ENCODE measurements at places on chromosomes 11 and 22.

- H3K27ac ChIP-seq: no peak overlapping the region
- H3K36me3 ChIP-seq: no peaks in the 10 kb centered on the region
- peaks cover 6% of the 10 kb centered on the region for H3K4me1 ChIP-seq
- H3K27me3 ChIP-seq: no peaks in the 10 kb centered on the region
- no peak overlapping the region for H3K4me3 ChIP-seq
- no peak for DNase-seq
Measured at GRCh38 chr22:46390652-46391301, 55.3 kb downstream of the TRMU start.

DNA sequence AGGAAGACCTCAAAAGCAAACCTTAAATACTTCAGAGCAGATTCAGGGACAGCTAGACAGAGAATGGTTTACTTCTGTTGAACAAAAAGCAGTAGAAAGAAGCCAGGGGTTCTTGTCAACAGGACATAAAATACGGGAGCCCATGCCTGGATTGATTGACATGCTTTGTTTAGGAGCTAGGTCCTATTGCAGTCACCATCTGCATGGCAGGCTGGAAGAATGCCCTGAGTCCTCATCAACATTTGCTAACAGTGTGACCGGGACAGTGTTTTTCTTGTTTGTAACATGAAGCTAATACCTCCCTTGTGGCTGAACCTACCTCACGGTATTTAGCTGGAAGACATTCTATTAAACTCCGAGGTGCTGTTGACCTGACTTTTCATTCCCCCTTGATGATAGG is 225.4 kb downstream of the NTM start:
- H3K4me3 ChIP-seq: no peak overlapping the region
- H3K27ac ChIP-seq: no peak overlapping the region
- H3K36me3 ChIP-seq: no peaks in the 10 kb centered on the region
- no peaks in the 10 kb centered on the region for H3K27me3 ChIP-seq
- no peak for DNase-seq
- no peaks in the 10 kb centered on the region for H3K4me1 ChIP-seq

DNA sequence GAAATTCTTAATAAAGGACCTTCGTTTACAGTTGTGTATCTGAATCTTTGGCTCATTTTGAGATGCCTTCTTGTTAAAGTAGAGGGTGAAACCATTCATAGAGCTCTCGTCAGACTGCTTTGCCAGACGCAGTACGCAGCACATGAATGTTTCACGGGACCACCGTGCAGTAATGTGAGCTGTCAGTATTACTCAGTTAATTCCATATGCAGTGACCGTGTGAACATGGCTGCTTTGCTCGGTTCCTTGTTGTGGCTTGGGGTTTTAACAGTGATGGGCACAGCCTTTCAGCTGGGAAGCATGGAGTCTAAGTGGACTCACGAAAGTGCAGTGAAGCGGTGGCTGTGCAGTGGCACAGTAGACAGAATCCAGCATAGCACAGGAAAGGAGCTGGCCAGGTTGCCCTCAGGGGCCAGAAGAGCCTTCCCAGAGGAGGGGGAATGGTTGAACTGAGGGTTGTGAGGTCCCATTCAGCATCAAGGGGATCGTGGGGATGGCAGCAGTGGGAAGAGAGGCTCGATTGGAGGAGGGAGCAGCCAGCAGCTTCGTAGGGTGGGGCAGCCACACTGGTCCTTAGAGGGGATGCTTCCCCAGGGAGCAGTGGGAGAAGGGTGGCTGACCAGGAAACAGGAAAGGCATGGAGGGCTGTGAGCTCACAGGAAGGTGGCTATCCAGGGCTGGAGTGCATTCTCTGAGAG is 31.4 kb downstream of the PPFIA1 start:
- no peak for DNase-seq
- peak overlapping the region; percentile 33 for H3K4me3 ChIP-seq
- H3K27ac ChIP-seq: no peak overlapping the region
- peaks cover 9% of the 10 kb centered on the region for H3K36me3 ChIP-seq
- H3K27me3 ChIP-seq: no peaks in the 10 kb centered on the region

- no peak overlapping the region for H3K4me3 ChIP-seq
- H3K36me3 ChIP-seq: no peaks in the 10 kb centered on the region
- H3K27me3 ChIP-seq: peaks cover 30% of the 10 kb centered on the region
Measured at GRCh38 chr11:58837707-58838388, 6.7 kb downstream of the GLYATL2 start.

- H3K27ac ChIP-seq: no peak overlapping the region
- no peak overlapping the region for H3K4me3 ChIP-seq
- no peaks in the 10 kb centered on the region for H3K36me3 ChIP-seq
- no peak for DNase-seq
- H3K27me3 ChIP-seq: peaks cover 32% of the 10 kb centered on the region
Measured at GRCh38 chr22:48980409-48980808, 847.3 kb downstream of the BRD1 start.

- no peaks in the 10 kb centered on the region for H3K4me1 ChIP-seq
- peaks cover 4% of the 10 kb centered on the region for H3K27me3 ChIP-seq
- no peak for DNase-seq
- H3K4me3 ChIP-seq: no peak overlapping the region
Measured at GRCh38 chr11:27328614-27329013, 34.4 kb downstream of the CCDC34 start.

DNA sequence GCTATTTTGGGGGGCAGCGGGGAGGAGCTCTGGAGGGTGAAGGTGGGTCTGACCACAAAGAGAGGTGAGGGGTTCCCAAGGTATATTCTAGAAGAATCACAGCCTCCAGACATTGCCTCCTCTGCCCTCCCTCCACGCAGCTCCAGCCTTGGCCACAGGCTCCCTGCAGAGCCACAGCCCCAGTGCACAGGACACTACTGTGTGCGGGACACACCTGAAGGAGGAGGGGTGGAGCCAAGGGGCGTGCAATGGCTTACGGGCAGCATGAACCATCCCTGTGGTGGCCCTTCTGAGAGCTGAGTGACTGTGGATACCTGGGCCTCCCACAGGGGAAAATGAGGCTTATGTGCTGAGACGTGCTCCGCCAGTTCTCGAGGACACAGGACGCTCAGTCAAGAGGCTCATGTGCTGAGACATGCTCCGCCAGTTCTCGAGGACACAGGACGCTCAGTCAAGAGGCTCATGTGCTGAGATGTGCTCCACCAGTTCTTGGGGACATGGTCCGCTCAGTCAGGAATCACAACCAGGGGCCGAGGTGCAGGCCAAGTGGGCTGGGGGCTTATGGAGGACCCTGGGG is 417.3 kb downstream of the SHANK2 start:
- no peaks in the 10 kb centered on the region for H3K27me3 ChIP-seq
- no peak overlapping the region for H3K27ac ChIP-seq
- H3K4me3 ChIP-seq: no peak overlapping the region
- no peaks in the 10 kb centered on the region for H3K4me1 ChIP-seq
- no peaks in the 10 kb centered on the region for H3K36me3 ChIP-seq

- no peak for DNase-seq
- H3K4me1 ChIP-seq: peaks cover 53% of the 10 kb centered on the region
- H3K27me3 ChIP-seq: no peaks in the 10 kb centered on the region
- no peak overlapping the region for H3K27ac ChIP-seq
- H3K4me3 ChIP-seq: no peak overlapping the region
Measured at GRCh38 chr11:78647986-78648875, 73.6 kb upstream of the NARS2 start.

DNA sequence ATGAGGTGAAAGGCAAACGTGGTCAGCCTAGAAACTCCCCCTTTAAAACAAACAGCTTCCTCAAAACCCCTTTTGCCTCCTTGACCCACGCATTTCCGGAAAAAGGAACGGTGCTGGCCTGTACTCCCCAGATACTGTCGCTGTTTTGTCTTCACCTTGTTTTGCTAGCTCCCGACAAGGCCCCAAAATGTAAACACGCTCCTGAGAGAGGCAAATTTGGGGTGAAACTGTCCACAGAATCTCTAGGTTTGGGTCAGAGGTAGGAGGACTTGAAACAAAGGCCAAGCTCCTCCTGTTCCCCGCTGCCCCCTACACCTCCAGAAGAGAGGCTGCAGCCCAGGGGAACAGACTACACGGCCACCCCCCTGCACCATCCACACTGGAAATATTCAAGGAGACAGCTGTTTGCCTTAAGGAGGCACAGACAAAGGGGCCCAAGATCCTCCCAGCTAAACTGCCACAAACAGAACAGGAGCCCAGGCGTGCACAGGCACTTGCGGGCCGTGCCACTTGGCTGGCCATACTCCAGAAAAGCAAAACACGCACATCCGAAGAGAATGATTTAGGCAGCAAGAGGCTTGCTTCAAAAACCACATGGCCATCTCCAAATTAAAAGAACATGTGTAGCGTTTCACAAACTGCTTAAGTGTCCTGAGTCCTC is 160.5 kb upstream of the GRK3 start:
- H3K4me1 ChIP-seq: peaks cover 29% of the 10 kb centered on the region
- H3K27ac ChIP-seq: peak overlapping the region; percentile 67
- peak overlapping the region; percentile 89 for H3K4me3 ChIP-seq
- H3K27me3 ChIP-seq: no peaks in the 10 kb centered on the region
- DNase-seq: no peak

DNA sequence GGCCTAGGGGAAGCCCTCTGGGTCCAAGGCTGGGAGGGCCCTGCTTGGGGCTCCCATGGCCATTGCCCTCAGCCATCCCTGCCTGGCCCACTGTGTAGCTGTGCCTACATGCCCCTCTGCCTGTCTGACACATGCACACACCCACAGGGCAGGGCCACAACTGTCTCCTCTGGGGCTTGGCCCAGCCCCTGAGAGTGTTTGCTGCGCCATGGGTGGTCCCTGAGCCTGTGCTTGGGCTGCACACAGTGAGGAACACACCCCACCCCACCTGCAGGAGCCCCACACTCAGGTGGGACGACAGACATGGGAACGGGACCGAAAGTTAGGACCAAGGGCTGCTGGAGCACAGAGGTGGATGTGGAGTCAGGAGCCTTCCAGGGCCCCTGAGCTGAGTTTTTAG is 489.5 kb downstream of the TBC1D22A start:
- H3K36me3 ChIP-seq: no peaks in the 10 kb centered on the region
- no peak overlapping the region for H3K4me3 ChIP-seq
- H3K27ac ChIP-seq: no peak overlapping the region
- H3K27me3 ChIP-seq: peaks cover 21% of the 10 kb centered on the region

DNA sequence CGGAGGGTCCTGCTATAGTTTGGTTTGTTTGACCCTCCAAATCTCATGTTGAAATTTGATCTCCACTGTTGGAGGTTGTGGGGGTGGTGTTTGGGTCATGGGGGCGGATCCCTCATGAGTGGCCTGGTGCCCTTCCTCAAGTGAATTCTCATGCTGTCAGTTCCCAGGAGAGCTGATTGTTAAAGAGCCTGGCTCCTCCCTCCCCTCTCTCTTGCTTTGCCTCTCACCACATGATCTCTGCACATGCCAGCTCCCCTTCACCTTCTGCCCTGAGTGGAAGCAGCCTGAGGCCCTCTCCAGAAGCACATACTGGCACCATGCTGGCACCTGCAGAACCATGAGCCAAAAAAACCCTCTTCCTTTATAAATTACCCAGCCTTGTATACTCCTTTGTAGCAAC is 7.1 kb downstream of the TSPAN18 start:
- DNase-seq: no peak
- peaks cover 20% of the 10 kb centered on the region for H3K4me1 ChIP-seq
- peaks cover 12% of the 10 kb centered on the region for H3K27me3 ChIP-seq
- no peaks in the 10 kb centered on the region for H3K36me3 ChIP-seq
- no peak overlapping the region for H3K4me3 ChIP-seq

GRCh38 chr11:34341931-34342533 is 15.8 kb downstream of the ABTB2 start:
- no peaks in the 10 kb centered on the region for H3K36me3 ChIP-seq
- H3K4me1 ChIP-seq: peaks cover 1% of the 10 kb centered on the region
- H3K27ac ChIP-seq: no peak overlapping the region
